ENCODE measurements at places on chromosomes 6 and 20.

GRCh38 chr6:153729189-153729588 is 309.9 kb upstream of the OPRM1 start:
- no peak for DNase-seq

DNA sequence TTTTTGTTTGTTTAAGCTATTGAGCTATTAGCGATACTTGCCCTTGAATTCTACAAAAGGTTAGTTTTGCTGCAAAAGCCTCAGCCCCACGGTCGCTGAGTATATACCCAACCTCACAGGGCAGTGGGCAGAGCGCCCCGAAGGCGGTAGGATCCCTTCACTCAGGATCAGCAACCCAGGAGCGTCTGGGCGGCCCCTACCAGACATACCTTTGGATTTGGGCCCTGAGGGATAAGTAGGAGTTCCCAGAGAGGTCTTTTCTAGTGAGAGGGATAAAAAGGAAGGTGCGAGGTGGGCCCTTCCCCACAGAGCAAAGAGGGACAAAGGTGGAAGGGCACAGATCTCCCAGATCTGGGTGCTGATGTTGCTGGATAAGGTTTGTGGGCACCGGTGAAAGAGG is 6.1 kb downstream of the SASH1 start:
- DNase-seq = no peak

GRCh38 chr20:44460795-44461141 is 14.9 kb upstream of the TTPAL start:
- DNase-seq = no peak

DNA sequence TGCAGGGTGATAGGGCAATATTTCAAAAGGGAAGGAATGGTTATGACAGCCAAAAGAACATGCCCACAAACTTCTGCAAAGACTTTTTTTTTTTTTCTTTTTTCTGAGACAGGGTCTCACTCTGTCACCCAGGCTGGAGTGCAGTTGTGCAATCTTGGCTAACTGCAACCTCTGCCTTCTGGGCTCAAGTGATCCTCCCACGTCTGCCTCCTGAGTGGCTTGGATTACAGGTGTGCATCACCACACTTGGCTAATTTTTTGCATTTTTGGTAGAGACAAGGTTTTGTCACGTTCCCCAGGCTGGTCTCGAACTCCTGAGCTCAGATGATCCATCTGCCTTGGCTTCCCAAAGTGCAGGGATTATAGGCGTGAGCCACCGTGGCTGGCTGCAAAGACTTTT is 117.6 kb upstream of the ADGRF1 start:
- no peak for DNase-seq

GRCh38 chr6:2809015-2809414 is 32.6 kb downstream of the SERPINB1 start:
- DNase-seq = no peak

Measured in stimulated activated CD4-positive, alpha-beta T cell treated with anti-CD3 and anti-CD28 coated beads, Interleukin-15, amount 100 ng/mL, for 1 hour (primary cell).